Caudate nucleus (tissue), 63 donors: ENCODE measurements at places on chromosomes 5 and 9.

- no peak for DNase-seq
Observed at GRCh38 chr9:35553670-35554543, 51.2 kb upstream of the TESK1 start.

- no peak for DNase-seq
Observed at GRCh38 chr5:65127161-65127901, 354.4 kb downstream of the ADAMTS6 start.

DNA sequence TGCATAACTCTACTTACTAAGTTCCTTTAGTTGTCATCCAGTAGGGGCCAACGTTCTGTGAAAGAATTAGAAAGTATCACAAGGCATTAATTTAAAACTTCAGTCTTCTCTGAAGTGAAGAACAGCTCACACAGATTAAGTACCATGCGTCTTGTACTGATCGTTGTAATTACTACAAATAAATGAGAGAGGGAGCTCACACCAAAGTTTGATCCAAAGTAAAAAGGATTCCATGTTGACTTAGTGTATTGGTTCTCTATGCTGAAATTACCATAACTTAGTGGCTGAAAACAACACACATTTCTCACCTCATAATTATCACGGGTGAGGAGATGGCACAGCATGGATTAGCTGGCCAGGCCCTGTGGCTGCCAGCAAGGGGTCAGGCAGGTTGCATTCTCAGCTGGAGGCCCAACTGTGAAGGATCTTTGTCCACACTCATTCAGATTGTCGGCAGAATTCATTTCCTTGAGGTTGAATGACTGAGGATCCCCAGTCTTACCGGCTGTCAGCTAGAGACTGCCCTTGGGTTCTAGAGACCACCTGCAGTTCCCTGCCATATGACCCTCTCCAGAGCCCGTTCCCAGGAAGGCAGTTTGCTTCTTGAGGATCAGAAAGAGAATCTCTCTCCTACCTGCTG, 169.1 kb downstream of the YTHDC2 start:
- no peak for DNase-seq

DNA sequence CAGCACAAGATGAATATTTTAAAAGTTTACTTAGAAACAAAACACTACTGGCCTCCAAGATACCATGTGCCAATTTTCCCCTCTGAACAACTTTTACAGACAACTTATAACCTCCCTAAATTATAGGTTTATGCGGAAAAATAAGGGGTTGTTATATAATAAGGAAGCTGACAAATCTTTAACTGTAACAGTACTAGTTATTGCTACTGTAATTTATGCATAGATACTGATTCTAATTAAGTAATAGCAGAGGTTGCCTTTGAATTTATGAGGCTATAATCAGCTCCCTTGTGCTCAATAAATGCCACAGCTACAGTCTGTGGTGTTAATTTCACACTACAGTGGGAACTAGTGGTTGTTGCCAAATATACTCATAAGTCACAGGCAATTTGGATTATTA, 291.3 kb upstream of the PCSK5 start:
- DNase-seq, result no peak

DNA sequence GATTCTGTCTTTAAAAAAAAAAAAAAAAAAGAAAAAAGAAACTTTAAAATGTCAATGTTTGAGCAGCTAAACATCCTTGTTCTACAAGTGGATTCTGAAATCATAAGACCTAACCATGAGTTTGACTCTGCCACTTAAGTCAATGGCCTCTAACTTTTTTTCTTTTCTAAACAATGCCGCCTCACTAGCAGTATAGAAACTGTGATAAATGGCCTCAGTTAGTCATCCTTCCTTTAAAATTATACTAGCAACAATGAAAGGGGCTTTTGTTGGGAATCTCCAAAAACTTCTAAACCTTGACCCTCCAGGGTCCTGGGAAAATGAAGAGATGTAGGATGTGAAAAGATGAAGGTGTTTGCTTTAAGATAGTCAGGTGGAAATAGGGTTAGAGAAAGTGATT, 71.1 kb downstream of the FBXL7 start:
- DNase-seq, result no peak

- no peak for DNase-seq
Observed at GRCh38 chr9:18722882-18723281, 248.9 kb downstream of the ADAMTSL1 start.

DNA sequence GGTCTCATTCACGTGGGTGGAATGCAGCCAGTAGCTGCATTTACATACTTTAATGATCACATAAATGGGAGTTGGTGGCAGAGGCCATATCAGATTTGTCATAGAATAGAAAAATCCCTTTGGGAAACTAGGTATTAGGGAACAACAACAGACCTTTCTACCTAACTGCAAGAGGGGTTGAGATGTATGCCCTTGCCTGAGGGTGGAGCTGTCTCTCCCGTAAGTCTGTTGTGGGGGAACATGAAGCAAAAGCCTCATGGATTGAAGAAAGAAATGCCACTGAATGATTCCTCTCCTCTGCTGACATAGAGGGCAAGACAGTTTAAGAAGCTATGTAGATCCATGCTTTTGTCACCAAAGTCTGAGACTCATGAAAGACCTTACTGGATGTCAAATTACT, 461.3 kb downstream of the SPOCK1 start:
- DNase-seq, result no peak

GRCh38 chr9:133956520-133957076, 35.5 kb downstream of the VAV2 start:
- no peak for DNase-seq

GRCh38 chr5:176678584-176678983, 31.3 kb downstream of the TSPAN17 start:
- no peak for DNase-seq

- no peak for DNase-seq
Observed at GRCh38 chr9:696332-697323, 144.9 kb upstream of the DMRT1 start.

- no peak for DNase-seq
Observed at GRCh38 chr5:20522905-20523482, 535.0 kb upstream of the CDH18 start.

DNA sequence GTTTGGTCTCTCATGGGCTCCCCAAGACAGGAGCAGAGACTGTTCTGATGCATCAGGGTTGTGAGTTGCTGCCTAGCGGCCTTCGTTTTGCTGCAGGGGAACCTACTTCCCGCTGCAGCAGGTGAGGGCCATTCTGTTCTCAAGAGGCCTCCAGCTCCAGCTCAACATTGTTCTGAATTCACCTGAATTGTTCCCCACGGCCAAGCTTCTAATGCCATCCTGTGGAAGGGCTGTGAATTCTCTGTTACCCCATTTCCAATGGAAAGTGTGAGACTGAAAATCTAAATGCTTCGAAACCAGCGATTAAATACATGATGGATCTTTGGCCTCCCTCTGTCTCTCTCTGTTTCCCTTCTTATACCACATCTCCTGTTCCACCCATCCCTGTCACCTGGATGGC, 349.1 kb upstream of the DAP start:
- no peak for DNase-seq

GRCh38 chr5:172674155-172674554, 33.1 kb downstream of the NEURL1B start:
- DNase-seq, result no peak

DNA sequence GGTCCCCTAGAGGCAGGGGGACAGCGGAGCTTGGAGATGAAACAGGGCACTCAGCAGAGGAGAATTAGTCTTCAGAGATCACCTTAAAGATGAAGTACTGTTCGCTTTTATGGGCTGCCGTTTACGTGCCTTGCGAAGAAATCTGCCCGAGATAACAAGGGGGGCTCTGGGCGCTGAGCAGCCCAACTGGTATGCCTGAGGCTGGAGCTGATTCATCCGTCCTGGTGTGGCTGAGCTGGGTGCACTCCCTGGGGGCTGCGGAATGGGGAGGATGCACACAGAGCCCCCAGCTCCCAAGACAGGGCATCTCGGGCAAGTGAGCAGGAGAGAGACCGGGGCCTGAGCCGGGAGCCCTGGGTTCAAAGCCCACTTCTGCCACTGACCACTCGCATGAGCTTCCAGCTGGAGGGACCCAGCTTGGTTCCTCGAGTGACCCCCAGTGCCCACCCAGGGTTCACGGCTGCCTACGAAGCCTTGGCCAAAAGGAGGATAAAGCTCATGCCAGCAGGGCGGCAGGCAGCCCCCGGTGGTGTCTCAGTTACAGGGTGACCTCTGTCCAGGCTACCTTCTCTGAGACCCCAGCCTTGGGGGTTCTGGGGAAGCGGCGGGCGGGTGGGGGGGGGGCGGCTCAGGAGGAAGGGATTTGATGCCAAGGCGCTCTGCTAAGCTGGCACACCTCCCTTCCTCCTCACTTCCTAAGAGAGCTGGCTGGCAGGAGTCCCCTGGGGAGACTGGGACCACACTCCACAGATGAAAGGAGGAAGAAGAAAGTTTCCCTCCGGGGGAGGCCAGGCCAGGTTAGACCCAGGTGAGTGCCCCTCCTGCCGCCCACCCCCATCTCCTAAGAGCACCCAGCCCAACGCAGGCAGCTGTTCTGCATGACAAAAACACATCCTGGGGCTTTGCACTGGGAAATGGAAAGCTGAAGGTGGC, 5.7 kb downstream of the FIBCD1 start:
- no peak for DNase-seq

- DNase-seq, result no peak
Observed at GRCh38 chr5:40240111-40240510, 439.6 kb upstream of the PTGER4 start.

- DNase-seq, result peak; percentile 67
Observed at GRCh38 chr5:80082731-80083100, 47.6 kb downstream of the THBS4 start.

- DNase-seq, result no peak
Observed at GRCh38 chr9:79883073-79883645, 311.4 kb downstream of the TLE4 start.

DNA sequence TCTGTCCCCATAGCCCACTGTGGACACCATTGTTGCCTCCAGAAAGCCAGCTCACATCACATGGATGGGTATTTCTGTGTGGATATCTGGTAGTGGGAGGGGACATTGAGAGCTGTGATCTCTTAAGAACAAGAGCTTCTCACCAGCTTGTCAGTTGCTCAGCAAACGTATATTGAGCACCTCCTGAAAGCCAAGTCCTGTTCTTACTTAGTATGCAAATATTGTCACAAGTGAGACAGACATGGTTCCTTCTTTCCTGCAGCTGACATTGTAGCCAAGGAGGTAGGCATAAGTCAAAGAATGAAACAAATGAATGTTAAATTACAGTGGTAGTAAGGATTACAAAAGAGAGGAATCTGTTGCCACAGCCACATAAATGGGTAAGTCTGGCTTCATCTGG, 3.8 kb downstream of the TCOF1 start:
- DNase-seq, result no peak

GRCh38 chr9:16901590-16901989, 31.1 kb upstream of the BNC2 start:
- DNase-seq, result no peak
